SK-N-DZ (cell line): ENCODE measurements at places on chromosomes 4 and X.

DNA sequence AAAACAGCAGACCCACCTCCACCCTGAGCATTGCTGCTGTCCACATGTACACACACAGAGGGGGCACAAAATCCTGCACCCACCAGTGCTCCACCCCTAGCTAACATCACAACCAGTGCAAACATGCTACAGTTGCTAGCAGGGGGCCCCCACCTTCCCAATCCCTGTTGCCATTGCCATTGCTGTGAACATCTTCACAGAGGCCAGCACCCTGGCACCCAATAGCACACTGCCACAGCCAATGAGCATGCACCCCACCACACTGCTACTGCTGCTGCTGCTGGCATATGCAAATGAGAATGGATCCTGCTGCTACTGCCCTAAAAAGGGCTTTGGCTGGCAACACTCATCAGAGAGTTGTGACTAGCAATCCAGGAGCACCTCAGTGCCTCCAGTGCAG lies 1061.9 kb downstream of the ARAP2 start:
- DNase-seq, result no peak

DNA sequence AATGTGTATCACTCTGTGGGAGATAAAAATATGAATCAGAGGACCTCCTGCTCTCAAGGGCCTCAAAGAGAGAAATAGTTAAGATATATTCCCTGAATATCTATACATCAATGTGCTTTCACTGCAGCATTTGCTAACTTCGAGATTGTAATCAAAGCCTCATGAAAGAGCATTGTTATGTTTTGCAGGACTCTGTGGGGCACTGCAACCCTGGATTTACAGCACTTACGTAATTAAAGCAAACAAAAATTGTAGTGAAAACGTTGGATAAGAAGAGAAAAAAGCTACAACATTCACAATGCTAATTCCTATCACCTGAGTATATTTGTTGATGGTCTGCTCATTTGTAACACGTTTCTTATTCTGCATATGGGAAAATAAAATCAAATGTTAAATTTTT lies 48.0 kb downstream of the ETNPPL start:
- no peak for DNase-seq

GRCh38 chr4:76515975-76516843 lies 81.2 kb downstream of the SHROOM3 start:
- no peak for DNase-seq

DNA sequence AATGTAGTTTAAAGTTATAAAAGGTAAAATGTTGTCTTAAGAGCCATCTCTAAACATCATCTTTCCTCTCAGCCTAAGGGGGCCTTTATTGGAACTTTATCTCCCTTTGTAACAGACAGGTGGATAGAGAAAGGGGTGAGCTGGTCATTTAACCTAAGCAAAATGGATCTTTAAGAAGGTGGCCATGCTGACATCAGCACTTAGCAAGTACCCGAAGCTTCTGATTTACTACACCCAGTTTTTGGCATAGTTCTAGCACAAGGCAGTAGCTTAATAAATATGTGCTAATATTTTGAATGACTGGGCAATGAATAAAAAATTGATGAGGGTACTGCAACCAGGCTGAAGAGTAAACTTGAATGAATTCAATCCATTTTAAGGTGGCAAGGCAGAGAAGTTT lies 172.7 kb downstream of the GABRG1 start:
- no peak for DNase-seq

DNA sequence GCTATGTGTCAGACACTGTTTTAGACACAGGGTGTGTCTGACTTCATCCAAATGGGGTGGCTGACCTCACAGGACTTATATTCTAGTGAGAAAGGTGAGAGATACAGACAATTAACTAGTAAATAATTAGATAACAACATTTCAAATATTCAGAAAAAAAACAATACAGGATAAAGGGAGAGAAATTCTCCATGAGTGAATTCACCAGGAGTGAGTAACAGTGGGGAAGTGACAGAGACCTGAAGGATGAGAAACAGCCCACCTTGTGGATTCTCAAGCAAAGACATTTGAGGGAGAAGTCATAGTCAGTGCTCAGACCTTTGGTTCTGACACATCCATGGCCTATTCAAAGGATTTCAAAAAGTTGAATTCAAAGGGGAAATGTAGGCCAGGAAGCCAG lies 627.9 kb downstream of the IQCM start:
- no peak for DNase-seq

DNA sequence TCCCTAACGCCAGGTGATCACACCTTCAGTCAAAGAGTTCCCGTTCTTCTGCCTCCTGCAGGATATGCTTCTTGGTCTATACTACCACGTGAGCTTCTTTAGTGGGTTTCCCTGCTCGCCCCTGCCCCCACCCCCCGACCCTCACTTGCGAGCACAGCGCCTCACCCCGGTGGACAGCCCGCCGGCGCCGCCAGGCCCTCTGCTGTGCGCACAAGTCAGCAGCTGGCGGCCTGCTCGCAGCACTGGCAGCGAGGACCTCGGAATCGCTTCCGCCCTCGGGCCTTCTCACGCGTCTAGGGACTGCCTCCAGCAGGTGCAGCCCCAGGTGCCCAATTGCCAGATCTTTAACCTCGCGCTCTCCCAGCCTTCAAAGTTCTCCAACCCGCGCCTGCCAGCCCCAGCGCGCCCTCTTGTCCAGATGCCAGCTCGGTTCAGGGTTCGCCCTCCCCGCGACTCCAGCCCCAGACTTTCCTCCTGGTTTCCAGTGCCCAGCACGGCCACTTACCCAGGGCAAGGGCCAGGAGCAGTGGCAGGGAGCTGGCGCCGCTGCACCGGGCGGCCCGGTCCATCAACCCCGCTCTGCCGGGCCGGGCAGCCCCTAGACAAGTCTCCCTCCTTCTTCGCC lies 454 bp downstream of the BTC start:
- no peak for DNase-seq

DNA sequence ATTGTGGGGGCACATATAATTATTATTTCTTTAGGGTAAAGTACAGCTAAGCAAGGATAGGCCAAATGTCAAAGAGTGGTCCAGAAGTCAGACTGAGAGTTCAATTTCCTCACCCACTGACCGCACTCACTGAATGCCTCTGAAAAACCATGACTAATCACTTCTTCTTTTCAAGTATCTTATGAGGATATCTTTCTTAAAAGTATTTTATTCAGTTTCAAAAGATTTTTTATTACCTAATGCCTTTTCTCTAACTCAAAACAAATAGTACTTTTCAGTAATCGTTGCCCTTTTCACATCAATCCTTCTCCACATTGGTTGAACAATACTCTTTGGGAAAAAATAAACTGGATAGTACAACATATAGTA lies 61.7 kb upstream of the CAMK2D start:
- no peak for DNase-seq

GRCh38 chr4:144494280-144494679 lies 151.7 kb upstream of the HHIP start:
- no peak for DNase-seq

DNA sequence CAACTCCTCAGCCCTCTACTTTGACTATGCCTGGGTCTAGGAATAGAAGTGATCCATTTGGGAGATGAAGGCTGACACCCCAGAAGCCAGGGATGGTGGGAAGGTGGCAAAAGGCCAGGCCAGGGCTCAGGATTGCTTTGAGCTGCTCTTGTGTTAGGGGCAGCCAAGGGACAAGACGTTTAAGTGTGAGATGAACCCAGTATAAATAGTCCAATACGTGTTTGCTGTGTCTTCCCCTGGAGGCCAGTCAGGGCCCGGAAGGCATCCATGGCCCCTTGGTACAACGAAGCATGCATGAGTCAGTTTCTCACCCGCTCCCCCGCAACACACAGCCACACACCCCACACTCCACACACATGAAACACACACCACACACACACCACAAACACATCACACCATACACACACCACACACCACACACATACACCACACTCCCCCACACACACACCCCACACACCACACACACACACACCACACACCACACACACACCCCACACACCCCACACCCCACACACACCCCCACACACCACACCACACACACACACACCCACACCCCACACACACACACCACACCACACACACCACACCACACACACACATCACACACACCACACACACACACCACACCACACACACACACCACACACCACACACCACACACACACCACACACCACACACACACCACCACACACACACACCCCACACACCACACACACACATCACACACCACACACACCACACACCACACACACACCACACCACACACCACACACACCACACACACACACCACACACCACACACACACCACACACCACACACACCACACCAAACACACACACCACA lies 5.1 kb downstream of the STARD8 start:
- peak; percentile 1 for DNase-seq
